C1 segment of cervical spinal cord (tissue), 14 donors: ENCODE measurements at places on chromosomes 6 and 20.

- no peak for DNase-seq
Measured at GRCh38 chr20:58224974-58225373, 3.5 kb downstream of the ANKRD60 start.

DNA sequence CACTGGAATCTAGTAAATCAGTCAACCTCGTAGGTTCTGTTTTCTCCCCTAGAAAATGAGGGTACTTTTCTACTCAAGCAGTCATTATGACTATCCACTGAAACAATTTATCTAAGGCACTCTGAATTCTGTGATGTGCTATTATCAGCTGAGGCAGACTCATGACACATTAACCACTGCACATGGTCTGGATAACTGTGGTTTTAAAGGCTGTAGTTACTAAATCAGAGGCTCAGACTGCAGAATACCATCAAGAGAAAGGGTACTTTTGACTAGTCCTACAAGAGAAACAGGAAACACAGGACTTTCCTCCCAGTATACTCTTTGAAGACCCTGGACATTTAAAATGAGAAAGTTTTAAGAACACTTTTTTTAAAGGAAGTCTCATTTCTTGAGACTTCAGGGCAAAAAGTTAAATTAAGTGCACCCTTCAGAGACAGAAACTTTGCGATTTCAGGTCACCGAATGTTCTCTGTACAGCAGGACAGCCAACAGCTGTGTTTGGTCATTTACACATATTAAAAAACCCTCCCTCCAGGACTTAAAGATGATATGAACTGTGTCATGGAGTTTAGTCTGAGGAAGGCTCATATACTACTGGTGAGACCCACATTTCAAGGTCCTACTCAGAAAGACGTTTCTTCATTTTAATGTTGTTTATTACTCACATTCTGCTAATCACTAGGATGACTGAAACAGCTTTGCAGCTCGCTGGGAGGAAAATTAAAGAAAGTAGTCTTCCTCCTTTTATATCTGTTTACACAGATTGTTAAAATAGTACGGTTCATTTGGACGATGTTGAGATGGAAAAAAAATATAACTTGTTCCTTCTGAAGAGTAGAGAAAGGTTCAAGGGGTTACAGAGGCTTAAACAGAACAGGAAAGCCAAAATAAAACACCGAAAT, 19.9 kb downstream of the ATXN1 start:
- no peak for DNase-seq

DNA sequence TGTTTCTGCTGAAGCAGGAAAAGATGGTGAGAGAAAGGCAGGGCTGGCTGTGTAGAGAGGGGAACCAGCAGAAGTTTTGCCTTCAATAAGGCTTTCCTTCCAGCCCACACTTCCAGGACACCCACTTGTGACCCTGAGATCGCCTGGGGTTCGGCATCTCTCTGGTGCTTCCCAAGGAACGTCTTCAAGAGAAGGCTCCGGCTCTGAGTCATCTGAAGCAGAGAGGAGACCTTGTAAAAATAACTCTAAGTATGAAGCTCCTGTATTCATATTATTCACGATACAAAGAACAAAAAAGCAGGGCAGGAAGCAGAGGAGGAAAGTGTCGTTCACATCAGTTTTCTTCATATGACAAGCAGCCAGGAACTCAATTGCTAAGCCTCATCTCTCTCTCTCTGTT, 95.4 kb upstream of the MRPS10 start:
- DNase-seq: no peak

GRCh38 chr6:143146186-143146851, 85.6 kb downstream of the AIG1 start:
- no peak for DNase-seq

- no peak for DNase-seq
Measured at GRCh38 chr20:25076731-25077609, 5.0 kb downstream of the VSX1 start.

- no peak for DNase-seq
Measured at GRCh38 chr6:82263916-82264315, 16.4 kb upstream of the IBTK start.

DNA sequence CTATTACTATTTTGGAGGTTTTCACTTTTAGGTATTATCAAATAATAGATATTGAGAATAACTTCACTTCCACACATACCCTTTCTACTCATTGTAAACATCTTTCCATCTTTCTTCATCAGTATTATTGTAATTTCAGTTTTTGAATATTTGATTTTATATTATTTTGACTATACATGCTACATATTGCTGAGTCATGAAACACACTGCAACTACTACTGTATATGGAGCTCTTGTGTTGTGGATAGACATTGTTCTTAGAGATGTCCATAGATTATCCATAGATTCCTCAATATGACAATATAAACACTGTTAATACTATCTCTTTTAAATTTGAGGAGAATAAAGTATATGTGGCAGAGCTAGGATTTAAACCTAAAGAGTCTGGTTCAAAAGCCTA, 819 bp upstream of the IMPG1 start:
- DNase-seq: no peak

DNA sequence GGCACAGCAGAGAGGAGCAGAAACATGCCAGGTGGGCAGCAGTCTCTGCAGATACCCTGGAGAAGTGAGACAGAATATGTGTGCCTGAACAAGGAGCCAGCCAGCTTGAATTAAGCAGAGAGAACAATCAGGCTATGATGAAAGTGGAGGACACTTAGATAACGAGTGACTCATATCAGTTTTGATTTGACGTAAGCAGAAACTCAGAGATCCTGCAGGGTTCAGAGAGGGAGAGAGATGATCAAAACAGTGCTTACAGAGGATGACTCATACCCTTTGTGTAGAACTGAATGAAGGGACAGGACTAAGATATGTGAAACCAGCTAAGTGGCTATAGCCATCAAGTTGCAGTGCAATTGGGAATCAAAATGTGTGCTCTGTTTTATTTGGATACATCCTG, 300.7 kb downstream of the TENT5A start:
- DNase-seq: no peak
